ENCODE measurements at places on chromosomes 6 and 20. TPM values are rescaled to one million over a fixed set of nuclear protein-coding genes. Genes with fewer than 3 reads are reported as not detected.

- DNase-seq = no peak
Measured at GRCh38 chr6:170165085-170165470, 125.8 kb downstream of the DLL1 start.

DNA sequence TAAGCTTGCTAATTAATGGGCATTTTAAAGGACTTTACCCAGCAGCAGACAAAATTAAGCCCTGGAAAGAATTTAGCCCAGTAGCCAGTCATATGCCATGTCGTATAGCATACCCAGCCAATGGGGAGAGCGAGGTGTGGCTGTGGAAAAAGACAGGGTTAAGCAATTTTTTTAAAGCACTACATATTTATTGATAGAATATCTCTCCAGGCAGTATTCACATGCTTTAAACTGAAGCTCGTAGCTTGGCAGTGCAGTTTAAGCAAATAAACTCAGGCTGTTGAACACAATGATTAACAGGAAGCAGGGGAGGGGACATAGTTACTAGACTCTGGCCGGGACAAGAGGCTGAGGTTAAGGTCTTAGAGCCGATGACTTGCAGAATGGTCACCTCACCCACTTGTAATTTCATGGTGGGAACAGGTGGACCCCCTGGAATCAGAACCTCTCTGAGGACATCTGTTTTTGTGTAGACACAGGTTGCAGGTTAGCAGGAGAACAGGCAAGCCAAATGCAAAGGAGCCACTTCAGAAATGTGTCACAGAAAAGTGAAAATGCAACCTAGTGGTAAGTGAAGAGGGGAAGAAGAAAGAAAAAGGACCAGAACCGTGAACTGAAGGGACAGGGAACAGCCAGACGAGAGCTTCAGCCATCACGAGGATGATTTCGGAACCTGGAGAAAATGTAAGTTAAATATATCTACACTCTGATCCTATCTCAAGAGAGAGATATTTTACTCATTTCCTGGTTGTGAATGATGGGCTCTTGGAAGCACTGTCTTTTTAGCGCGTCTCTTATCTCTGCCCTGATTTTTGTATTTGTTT lies 7.2 kb downstream of the GCNT2 start:
- no peak for DNase-seq

Gene FBXO30
- polyA plus RNA-seq = 15.2 TPM

Gene KHDC1L
- not detected for polyA plus RNA-seq

Gene CCN2
- 241 TPM for polyA plus RNA-seq
